Naive thymus-derived CD8-positive, alpha-beta T cell (primary cell): ENCODE measurements at places on chromosomes 7 and 10. TPM values are rescaled to one million over a fixed set of nuclear protein-coding genes. Genes with fewer than 3 reads are reported as not detected.
A peak's percentile ranks its signal among the peaks of the same experiment; 100 is the strongest.

DNA sequence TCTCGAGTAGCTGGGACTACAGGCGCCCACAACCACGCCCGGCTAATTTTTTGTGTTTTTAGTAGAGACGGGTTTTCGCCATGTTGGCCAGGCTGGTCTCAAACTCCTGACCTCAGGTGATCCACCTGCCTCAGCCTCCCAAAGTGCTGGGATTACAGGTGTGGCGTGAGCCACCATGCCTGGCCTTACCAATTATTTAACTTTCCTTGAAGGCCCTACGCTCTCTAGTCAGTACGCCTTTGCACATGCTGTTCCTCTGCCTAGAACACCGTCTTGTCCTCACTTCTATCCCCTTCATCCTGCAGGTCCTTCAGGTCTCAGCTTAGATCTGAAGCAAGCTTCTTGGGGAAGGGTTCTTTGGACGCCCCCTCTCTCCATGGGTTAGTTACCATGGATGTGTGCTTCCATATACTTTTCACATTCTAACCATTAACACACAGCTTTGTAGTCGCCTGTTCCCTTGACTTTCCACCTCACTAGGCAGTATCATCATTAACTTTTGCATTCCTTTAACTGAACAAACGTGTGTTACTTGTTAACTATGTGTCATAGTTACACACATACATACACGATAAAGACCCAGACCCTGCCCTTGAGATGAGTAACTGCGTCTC lies 592 bp upstream of the ATP6V1F start:
- H3K4me1 ChIP-seq: peaks cover 32% of the 10 kb centered on the region
- H3K27ac ChIP-seq: peak overlapping the region; percentile 98
- DNase-seq: no peak
- peak overlapping the region; percentile 94 for H3K4me3 ChIP-seq
- peaks cover 11% of the 10 kb centered on the region for H3K36me3 ChIP-seq
- H3K27me3 ChIP-seq: no peaks in the 10 kb centered on the region

GRCh38 chr7:39527951-39528350 lies 38.3 kb upstream of the YAE1 start:
- H3K4me3 ChIP-seq: no peak overlapping the region
- no peaks in the 10 kb centered on the region for H3K4me1 ChIP-seq
- DNase-seq: no peak
- H3K36me3 ChIP-seq: no peaks in the 10 kb centered on the region

DNA sequence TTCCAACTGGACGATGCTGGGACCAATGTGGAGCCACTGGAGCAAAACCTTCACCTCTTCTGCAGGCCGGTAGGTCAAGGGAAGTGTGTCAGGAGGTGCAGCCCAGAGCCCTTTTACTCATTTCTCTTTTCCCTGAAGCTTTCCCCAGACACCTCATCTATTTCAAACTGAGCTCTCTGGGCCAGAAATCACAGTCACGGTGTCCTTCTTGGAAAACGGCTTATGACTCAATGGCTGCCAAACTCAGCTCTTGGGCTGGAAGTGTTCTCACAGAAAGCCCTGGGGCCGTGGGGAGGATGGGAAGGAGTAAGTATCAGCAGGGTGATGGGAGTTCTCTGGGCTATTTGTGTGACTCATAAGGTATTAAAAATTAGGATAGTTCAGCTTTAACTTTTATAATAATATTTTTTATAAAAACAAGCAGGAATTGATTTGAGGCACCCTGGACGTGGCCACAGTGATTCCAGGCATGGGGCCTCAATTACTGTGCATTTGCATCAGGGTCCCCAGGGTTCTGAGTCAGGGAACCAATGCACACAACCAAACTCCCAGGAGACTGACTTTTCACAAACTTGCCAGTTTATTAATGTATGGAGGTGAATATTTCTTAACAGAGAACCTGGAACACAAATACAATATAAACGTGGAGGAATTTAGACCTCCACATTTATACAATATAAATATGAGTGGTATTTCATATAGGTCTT lies 187.4 kb upstream of the TMEM72 start:
- no peak overlapping the region for H3K27ac ChIP-seq
- no peak for DNase-seq
- no peaks in the 10 kb centered on the region for H3K4me1 ChIP-seq
- H3K36me3 ChIP-seq: no peaks in the 10 kb centered on the region

- H3K4me1 ChIP-seq: no peaks in the 10 kb centered on the region
- no peak for DNase-seq
- no peaks in the 10 kb centered on the region for H3K36me3 ChIP-seq
- H3K27me3 ChIP-seq: peaks cover under 1% of the 10 kb centered on the region
- no peak overlapping the region for H3K4me3 ChIP-seq
Measured at GRCh38 chr7:70588191-70588921, 543.6 kb upstream of the GALNT17 start.

The FAM221A gene
- 8.0 TPM for total RNA-seq

GRCh38 chr10:132411561-132412253 lies 14.7 kb downstream of the PWWP2B start:
- DNase-seq: no peak
- H3K27me3 ChIP-seq: no peaks in the 10 kb centered on the region
- H3K27ac ChIP-seq: no peak overlapping the region
- H3K4me1 ChIP-seq: peaks cover 33% of the 10 kb centered on the region
